ENCODE measurements at places on chromosomes 3 and 15.

DNA sequence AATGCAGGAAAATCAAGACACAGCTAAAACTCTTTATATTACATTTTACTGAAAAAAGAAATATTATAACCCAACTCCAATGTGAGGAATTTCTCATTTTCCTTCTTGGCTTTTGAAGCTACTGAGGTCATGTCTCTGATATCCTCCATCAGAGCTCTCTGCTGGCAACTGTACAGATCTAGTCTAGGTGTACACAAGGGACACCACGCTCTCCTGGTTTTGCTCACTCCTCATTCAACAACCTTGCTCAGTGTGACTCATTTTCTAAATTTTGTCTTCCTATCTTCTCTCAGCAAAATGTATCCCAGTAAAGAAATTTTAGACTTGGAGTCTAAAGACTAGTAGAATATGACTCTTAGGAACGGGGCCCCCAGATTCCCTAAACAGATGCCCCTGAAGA lies 144.3 kb downstream of the KCNMB2 start:
- DNase-seq: no peak

DNA sequence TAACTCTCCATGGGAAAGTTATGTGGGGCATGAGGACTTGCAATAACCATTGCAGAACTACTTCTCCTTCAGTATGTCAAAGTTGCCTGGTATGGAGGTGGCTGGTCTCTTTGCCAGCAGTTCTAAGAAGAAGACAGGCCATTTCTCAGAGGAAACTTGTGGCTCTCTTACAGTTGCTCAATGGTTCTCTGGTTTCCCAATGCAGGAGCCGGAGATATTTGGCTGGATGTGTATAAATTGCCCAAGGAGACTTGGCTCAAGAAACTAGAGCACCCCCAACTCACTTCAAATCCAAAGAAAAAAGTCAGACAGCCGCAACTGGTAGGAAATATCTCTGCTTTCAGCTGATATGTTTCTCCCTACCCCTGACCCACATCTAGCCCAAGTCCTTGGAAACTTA lies 24.2 kb downstream of the WDR93 start:
- no peak for DNase-seq

DNA sequence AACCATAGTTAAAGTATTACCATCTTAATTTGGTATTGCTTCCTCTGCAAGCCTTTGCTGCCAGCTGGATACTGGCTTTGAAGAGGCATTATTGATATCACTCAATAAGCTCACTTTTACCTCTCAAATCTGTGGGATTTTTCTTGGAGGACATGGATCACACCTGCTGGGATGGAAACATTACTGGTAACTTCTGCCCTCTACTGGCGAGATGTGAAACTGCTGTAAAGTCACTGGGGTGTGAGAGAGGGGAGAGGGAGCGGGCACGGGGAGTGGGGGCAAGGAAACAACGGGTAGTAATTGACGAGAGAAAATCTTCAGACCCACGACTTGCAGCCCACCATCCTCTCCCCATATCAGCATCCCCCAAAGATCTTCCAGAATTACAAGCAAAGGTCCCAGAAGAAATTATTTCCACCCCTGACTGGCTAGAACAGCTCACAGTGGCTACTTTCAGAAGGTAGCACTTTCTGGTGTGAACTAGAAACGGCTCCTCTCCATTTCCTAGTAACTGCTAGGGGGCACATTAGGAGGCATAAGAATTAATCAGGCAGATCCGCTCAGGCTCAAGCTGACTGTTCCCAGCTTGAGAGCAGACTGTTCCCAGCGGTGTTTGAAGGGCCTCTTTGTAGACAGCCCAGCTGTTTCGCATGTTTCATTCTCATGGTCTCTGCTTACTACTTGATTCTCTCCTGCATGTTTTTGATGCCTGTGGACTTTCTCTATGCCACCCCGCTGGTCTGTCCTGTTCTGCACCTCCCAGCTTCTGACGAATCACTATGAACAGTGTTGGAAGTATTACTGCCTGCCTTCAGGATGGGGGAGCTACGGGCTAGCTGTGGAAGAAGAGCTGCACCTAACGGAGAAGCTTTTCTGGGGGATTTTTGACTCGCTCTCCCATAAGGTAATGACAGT lies 230.4 kb upstream of the CHRM5 start:
- no peak for DNase-seq

- DNase-seq: no peak
Measured at GRCh38 chr3:193710286-193711165, 117.5 kb downstream of the OPA1 start.

DNA sequence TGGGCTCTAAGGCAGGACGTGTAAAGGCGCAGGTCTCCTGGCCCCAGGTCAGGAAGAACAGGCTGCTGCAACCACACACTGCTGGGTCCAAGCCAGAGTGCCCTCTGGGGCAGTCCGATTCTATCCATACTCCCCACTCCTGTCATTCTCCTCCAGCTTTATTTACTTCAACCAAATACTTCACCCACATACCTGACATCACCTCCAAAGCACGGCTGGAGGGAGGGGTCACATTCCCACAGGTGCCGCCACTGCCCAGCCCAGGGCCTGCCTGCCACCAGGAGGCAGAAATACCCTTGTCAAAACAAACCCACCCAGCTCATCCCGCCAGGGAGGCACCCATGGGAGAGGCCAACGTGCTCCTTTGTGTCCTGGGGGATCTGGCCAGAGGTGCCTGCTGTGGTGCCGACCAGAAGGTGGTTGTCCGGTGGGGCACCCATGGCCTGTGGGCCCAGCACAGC lies 100.4 kb downstream of the DAPK2 start:
- no peak for DNase-seq

GRCh38 chr3:160141485-160142185 lies 83.6 kb upstream of the C3orf80 start:
- no peak for DNase-seq

GRCh38 chr15:40595773-40596172 lies 1.7 kb downstream of the KNL1 start:
- no peak for DNase-seq

Measured in activated T-cell treated with anti-CD3 and anti-CD28 coated beads for 48 hours (primary cell).